ENCODE measurements at places on chromosomes 6 and 20.

DNA sequence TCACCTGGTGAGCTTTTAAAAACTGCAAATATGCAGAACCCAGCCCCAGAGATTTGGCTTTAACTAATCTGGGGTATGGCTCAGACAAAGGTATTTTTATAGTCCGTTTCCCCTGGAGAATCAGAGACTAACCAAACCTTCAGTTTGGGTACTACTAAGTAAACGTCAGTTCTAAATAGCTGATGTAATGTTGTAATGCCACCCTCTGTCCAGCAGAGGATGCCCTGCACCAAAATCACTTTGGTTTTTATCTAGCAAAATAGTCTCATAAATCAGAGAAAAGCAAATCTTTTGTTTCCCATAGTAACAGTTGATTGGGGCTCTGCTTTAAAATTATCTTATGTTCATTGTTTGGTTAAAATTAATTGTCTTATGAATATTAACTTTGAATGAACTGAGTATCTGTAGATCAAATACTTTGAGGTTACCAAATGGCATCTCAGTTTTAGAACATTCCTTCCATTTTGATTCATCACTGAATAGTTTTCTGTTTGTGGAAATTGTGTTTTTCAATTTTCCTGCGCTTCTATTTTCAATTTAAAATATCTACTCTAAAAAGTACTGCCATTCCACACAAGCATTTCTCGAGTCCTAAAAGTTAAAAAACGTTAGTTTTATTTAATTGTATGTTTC, 278.3 kb upstream of the PLCB4 start:
- no peak for DNase-seq

- DNase-seq: no peak
Measured at GRCh38 chr6:131292145-131292938, 157.1 kb downstream of the AKAP7 start.

DNA sequence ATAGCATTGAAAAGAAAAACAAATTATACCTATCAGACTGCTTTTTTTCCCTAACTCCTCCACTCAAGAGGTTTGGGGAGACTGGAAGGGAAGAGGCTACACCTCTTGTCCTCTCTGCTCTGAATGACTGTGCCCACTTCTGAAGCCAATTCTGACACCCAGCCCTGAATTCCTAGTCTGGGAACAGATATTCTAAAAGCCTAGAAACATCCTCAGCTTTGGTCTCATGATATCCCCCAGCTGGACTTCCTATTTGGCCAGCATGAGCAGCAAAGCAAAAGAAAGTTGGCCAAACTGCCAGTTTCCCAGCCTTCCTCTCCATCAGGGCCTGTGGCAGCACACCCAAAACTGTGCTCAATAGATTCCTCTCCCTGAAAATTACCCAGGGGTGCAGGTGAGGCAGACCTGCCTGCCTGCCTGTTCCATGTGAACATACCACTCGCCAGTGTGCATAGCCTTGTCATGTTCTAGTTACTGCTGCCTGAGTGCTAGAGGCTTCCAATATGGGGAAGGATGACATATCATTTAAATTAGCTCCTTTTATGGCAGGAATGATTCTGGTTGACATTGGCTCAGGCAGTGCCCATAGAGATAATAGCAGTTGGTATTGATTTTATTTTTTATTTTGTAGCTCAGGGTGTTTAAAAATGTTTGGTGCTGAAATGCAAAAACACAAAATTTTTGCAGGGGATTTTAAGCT, 152.1 kb upstream of the RIN2 start:
- no peak for DNase-seq

DNA sequence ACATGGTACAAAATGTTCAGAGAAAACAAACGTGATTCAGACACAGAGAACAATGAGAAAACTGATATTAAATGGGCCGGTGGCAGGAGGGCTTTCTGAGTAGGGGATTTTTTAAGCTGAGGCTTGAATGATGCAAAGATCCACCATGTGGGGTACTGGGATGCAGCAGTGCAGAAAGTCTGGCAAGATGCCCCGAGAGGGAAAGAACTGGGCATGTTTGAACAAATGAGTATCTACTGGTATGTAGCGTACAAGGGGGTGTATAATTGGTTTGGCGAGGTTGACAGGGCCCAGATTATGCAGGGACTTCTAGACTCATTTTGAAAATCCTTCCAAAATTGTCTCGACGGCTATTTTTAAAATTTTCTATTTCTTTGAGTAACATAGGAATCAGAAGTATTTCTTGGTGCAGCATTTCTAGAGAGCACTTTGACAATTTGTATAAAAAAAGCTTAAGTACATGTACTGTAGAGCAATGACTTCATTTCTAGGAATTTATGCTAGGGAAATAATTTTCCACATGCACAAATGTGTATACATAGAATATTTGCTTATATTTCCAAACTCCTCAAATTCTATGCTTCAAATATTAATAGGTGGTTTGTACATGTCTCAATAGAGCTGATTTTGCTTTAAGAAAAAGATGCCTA, 119.6 kb upstream of the DOK5 start:
- DNase-seq: no peak

- peak; percentile 96 for DNase-seq
Measured at GRCh38 chr6:112289038-112289566, 34.7 kb upstream of the LAMA4 start.

DNA sequence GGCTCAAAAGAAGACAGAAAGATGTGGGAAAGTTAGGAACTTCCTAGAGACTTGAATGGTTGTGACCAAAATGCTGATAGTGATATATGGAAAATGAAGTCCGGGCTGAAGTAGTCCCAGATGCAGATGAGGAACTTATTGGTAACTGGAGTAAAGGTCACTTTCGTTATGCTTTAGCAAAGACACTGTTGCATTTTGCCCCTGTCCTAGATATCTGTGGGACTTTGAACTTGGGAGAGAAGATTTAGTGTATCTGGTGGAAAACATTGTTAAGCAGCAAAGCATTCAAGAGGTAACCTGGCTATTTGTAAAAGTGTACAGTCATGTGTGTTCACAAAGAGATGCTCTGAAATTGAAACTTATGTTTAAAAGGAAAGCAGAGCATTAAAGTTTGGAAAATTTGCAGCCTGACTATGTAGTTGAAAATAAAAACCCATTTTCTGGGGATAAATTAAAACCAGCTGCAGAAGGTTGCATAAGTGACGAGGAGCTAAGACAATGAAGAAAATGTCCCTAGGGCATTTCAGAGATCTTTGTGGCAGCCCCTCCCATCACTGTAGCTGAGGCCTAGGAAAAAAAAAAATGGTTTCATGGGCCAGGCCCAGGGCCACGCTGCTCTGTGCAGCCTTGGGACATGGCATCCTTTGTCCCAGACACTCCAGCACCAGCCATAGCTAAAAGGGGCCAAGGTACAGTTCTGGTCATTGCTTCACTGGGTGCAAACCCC, 1692.2 kb downstream of the HACE1 start:
- DNase-seq: no peak

DNA sequence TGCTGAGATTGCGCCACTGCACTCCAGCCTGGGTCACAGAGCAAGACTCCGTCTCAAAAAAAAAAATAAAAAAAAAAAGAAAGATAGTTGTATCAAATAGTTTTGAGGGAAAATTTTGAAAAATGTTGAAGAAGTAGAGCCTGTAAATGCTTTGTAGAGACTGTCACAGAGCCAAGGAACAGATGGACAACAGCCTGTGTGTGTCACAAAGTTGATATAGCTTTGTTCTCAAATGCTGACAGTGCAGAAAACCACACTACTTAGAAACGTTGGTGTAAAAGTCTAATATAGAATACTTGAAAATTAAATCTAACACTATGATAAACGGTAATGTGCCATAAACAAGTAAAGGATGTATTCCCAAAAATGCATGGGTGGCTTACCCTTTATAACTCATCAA, 25.4 kb downstream of the PTK7 start:
- DNase-seq: no peak

DNA sequence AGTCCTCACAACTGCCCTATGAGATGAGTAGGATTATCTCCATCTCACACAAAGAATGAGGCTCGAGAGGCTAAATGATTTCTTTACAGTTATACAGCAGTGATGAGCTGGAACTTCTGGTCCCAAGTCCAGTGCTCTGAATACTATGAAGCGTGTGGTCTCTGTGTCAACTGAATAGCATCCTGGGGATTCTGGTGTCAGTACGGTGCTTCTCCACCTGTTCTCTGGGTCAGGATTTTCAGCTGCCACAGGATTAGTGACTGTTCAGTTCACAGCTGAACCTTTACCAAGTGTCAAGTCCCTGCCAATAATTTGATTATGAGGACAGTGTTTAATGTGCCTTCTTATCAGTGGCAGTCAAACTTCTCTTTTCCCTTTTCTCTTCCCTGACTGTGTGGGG, 5.2 kb upstream of the MAFB start:
- DNase-seq: no peak

GRCh38 chr20:36435124-36435523, 106.2 kb upstream of the MYL9 start:
- DNase-seq: no peak

DNA sequence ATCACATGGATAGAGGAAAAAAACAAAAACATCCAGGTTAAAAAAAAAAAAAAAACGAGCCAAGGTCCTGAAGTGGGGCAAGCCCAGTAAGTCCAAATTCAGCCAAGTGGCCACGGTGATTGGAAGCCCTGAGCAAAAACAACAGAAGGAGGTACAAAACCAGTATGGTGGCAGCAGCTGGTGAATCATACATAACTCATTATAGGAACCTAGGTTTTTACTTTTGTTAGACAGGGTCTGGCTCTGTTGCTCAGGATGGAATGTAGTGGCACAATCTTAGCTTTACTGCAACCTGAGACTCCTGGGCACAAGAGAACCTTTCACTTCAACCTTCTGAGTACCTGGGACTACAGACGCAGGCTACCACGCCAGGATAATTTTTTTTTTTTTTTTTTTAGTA, 22.7 kb upstream of the MYB start:
- DNase-seq: no peak

DNA sequence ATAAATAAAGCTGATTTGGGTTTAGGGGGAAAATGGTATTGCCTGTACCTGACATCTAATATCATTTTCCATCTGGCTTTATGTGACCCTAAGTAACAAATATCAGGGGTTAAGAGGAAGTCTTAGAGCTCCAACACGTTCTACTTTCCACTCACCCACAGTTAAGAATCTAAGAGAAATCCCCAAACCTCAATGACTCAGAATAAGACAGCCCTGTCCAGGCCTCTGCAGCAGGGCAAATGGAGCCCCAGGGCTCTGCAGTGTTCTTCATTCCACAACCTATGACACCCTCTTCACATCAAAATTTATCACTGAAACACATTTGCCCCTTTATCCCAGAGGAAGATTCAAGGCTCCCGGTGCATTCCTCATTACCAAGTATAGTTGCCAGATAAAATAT, 20.3 kb upstream of the TENT5A start:
- no peak for DNase-seq

DNA sequence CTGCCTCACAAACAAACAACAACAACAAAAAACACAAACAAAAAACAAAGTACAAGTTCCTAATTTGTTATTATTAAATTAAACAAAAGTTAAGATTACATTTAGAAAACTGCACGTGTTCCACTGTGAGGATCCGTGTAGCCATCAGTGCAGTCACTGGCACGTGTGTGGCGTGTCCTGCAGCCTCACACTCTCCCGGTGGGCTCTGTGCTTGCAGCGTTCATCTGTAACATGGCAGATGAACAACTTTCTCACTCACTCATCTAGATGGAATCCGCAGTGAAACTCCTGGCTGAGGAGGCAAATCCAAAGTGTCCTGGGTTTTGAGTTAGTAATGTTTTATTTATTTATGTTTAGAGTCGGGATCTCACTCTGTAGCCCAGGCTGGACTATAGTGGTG, 12.9 kb upstream of the ADRM1 start:
- no peak for DNase-seq

GRCh38 chr6:126632271-126632670, 292.4 kb downstream of the CENPW start:
- no peak for DNase-seq

GRCh38 chr20:2210646-2211552, 84.9 kb upstream of the TGM3 start:
- peak; percentile 42 for DNase-seq

GRCh38 chr6:128696691-128697689, 176.6 kb upstream of the PTPRK start:
- no peak for DNase-seq

DNA sequence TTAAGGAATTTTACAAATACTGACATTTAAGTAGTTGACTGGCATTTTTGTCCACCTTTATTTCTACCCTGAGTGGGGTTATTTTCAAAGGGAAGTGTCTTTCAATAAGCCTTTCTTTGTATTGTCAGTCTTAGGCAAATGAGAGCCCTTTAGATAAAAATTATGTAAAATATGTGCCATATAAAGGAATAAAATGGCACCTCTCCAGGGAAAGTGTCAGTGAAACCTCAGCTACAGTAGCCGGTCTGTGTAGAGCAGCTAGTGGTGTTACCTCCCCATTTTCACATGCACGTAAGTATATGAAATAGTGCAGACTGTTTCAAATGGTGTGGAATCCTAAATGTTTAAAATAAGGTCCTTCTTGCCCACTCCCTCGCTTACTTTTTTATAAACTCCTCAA, 5.0 kb downstream of the FAM217B start:
- no peak for DNase-seq

- DNase-seq: no peak
Measured at GRCh38 chr6:107576852-107577251, 86.9 kb downstream of the SOBP start.

- DNase-seq: no peak
Measured at GRCh38 chr20:14556206-14556605, 218.8 kb upstream of the FLRT3 start.

- DNase-seq: no peak
Measured at GRCh38 chr6:28876710-28877109, 47.1 kb downstream of the TRIM27 start.

GRCh38 chr20:17438436-17439039, 92.6 kb downstream of the BFSP1 start:
- DNase-seq: no peak

- DNase-seq: no peak
Measured at GRCh38 chr6:46755865-46756264, 9.1 kb downstream of the ANKRD66 start.

GRCh38 chr20:1112908-1113307, 5.5 kb upstream of the PSMF1 start:
- no peak for DNase-seq

DNA sequence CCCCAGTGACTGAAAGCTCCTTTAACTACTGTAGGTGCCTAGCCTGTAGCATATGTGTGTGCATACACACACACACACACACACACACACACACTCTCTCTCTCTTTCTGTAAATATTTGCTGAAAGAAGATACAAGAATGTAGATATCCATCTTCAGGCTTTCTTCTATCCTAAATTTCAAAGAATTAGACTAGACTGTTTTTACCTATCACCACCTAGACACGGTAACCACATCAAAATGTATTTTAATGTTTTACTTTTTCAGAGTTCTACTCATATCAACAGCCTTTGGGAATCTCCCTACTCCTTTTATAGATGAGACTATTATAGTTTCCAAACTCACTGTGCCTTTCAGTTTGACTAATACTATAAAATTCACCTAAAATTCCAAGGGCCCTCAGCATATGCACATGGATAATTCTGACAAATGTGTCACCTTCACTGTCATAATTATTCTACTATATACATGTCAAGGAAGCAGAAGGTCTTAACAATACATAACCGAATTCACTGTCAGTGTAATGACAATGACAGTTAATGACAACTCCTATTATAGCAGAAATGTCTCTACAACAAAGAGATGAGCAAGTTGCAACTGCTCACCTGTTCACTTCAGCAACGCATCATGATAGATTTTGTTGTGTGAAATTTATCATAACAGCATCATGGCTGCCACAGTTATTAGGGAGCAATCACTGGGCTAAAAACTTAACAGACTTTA, 236.5 kb downstream of the GMPR start:
- DNase-seq: no peak
